Type B pancreatic cell (in vitro differentiated cells): ENCODE measurements at places on chromosomes 13 and 19. TPM values are rescaled to one million over a fixed set of nuclear protein-coding genes. Genes with fewer than 3 reads are reported as not detected.

The GAPDHS gene
- total RNA-seq: not detected in 2 replicates

The FAAP24 gene
- total RNA-seq: 4.3 and 4.5 TPM in 2 replicates

DNA sequence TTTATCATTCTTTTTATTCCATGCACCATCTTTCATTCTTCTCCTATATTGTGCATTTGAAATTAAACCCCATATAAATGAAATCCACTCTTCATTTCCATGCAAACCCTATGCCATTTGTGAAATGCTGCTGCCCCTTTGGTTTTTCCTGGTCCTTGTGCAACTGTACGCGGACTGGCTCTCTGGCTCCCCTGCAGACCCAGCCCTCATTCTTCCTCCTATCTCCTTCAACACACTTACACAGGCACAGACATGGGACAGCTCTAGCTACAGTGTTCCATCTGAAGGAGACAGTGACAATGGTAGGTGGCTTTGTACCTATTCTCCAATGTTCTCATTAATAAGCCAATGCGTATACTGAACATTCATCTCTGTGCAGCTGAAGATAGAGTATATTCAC, 81.6 kb downstream of the ESD start:
- DNase-seq: no peak

GRCh38 chr13:36310417-36311108, 12.9 kb upstream of the CCDC169 start:
- no peak for DNase-seq

DNA sequence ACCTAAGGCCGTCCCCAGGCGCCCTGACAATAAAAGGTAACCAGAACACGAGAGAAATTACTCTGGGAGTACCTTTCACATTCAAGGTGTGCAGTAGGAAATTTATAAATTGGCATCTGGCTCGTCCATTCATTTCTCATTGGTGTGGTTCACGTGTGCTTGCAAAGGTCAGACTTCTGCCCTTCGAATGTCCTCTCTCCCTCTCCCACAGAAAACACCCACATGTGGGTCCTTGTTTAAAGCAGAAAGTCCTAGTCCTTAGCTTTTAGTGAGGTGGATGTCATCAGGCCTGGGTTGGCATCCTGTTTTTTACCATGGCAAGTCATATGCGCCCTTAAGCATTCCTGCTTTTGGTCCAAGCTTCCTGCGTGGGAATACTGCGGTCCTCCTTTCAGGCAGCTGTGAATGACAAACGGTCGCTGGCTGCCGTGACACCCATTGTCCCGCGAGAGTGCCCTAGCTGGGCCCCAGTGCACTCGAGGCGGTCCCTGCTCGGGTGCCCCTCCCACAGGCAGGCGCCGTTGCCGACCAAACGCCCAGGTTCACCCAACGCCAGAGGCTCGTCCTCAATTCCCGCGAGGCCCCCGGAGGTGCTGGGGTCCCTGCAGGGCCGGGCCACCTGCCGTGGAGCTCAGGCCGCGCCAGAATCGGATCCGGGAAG, at the start of gene NUDT19:
Gene NUDT19, plus strand, starts transcription at position 531 of the 661 bp plus-strand sequence. CDS start 140 bp downstream, outside the sequence.
- peak; percentile 79 for DNase-seq

- DNase-seq: no peak
Observed at GRCh38 chr19:32910874-32911273, 41.3 kb upstream of the SLC7A9 start.
